Right ventricle myocardium superior (tissue), 1 donor: ENCODE measurements at places on chromosomes 6 and 20. TPM values are rescaled to one million over a fixed set of nuclear protein-coding genes. Genes with fewer than 3 reads are reported as not detected.

DNA sequence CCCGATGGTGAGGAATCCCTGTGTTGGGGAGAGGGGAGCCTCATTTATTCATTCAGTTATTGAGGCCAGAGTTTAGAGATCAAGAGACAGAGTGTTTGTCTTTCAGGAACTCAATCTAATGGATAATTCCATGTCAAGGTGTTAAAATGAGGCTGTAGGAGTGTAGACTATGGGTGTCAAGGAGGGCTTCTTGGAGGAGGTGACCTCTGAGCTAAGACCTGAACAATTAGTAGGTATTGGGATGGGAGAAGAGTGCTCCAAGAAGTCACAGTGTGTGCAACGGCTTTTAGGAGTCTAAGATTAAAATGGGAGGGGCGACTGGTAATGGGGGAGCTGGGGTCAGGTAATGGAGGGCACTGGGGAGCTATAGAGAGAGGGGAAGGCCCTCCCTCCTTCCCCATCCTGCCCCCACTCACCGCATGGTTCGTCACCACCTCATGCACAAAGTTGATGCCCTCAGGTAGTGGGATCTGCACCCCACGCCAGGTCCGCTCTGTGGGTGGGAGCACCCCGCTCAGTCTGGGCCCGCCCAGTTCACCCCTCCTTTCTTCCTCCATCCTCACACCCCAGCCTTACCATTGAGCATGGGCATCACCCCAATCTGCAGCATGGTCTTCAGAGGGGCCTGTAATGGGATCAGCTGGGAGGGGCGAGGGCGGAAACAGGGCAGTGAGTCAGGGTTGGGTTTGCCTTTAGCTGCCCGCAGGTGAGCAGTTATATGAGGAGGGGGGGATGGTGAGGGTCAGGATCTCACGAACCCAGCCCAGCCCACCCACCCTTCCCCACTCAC lies 8.1 kb downstream of the CTSA start:
- no peak for DNase-seq

- DNase-seq, result no peak
Measured at GRCh38 chr6:16146527-16146955, 17.7 kb downstream of the MYLIP start.

PTPRT gene
- total RNA-seq, result 0.11 TPM

GRCh38 chr6:56220078-56220477 lies 27.3 kb downstream of the COL21A1 start:
- DNase-seq, result no peak

DNA sequence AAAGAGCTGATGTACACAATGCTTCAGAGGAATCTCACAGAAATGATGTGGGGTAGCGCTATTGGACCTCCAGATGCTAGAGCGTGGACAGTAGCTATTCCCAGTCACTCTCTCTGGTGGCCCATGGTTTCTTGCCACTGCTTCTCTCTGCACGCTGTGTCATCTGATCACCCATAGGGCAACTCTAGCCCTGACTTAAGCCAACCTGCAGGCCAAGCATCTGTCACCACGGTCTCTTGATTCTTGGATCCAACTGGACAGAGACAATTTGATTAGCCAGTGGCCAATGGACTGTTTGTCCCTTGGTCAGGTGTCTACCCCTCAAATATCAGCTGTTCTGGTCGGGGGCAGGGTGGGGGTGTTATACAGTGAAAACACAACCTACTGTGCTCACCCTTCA lies 42.4 kb upstream of the TRAF3IP2 start:
- no peak for DNase-seq

LY6G5B gene
- total RNA-seq, result 2.8 TPM

DNA sequence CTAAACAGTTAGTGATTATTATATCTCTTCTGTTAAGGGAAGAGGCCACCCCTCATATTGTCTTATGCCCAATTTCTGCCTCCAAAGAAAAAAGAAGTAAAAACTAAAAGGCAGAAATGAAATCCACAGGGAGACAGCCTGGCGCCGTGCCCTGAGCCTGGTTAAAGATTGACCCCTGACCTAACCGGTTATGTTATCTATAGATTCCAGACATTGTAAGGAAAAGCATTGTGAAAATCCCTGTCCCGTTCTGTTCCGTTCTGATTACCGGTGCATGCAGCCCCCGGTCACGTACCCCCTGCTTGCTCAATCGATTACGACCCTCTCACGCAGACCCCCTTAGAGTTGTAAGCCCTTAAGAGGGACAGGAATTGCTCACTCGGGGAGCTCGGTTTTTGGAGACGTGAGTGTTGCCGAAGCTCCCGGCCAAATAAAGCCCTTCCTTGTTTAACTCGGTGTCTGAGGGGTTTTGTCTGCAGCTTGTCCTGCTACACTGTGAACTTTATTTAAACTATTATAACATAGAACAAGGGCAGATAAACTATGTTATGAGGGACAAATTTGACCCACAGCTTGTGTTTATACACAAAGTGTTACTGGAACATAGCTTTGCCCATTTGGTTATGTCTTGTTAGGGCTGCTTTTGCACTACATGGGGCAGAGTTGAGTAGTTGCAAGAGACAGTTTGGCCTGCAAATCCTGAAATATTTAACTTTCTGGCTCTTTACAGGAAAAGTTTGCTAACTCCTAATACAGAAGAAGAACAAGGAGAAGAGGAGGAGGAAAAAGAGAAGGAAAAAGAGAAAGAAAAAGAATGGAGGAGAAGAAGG lies 49.6 kb downstream of the CD24 start:
- no peak for DNase-seq

GRCh38 chr20:57567471-57568079 lies 6.7 kb downstream of the PCK1 start:
- DNase-seq, result no peak

DNA sequence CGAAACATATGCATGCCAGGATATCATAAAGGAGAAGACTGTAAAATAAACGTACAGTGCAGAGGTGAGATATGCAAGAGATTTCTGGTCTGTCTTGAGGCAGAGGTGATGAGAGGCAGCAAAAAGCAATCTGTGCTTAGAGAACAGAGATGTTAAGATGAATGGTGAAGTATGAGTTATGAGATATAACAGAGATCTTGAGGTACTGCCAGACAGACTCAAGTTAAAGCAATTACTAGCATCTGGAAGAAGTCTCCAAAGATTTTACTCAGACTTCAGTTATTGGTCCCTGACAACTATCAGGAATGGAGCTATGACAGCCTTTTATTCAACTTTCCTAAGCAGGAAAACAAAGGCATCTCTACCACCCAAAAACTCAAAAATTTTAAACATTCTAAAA lies 122.8 kb upstream of the DST start:
- no peak for DNase-seq

- no peak for DNase-seq
Measured at GRCh38 chr6:56193846-56194245, 53.5 kb downstream of the COL21A1 start.

FAM184A gene
- 1.6 TPM for total RNA-seq

PGC gene
- not detected for total RNA-seq

- no peak for DNase-seq
Measured at GRCh38 chr20:50309764-50310672, 119.4 kb downstream of the CEBPB start.

PAK5 gene
- total RNA-seq, result not detected

DNA sequence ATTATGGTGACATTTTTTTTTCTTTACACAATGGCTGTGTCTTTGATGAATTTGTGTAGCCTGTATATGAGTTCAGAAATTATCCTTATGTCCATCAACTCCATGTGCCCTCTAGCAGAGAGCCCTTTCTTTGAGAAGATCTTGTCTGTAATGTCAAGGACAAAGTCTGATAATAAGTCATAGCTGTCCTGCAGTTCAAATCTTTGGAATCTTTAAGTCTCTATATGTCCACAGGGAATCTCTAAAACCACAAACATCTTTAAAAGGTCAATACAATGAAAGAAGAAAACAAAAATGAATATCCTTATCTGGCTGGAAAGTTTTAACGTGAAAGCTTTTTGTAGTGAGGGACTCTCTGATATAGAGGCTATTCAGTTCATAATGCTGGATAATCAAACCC lies 16.9 kb upstream of the TMEM14A start:
- no peak for DNase-seq

GRCh38 chr6:15400572-15401004 lies 154.7 kb downstream of the JARID2 start:
- DNase-seq, result peak; percentile 84

COL21A1 gene
- total RNA-seq, result 20.8 TPM

SPTLC3 gene
- total RNA-seq, result 5.9 TPM

DNA sequence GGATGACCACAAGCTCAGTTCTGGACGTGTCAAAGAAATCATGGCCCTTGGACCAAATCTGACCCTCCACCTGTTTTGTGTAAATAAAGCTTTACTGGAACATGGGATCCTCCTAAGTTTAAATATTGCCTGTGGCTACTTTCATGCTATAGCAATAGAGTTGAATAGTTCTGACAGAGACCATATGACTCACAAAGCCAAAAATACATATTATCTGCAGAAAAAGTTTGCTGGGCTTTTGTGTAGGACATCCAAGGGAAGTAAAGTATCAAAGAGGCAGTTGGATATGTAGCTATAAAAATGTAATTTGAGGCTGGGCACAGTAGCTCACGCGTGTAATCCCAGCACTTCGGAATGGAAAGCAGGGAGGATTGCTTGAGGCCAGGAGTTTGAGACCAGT lies 78.9 kb downstream of the TOX2 start:
- DNase-seq, result no peak

GLP1R gene
- 6.5 TPM for total RNA-seq

DNA sequence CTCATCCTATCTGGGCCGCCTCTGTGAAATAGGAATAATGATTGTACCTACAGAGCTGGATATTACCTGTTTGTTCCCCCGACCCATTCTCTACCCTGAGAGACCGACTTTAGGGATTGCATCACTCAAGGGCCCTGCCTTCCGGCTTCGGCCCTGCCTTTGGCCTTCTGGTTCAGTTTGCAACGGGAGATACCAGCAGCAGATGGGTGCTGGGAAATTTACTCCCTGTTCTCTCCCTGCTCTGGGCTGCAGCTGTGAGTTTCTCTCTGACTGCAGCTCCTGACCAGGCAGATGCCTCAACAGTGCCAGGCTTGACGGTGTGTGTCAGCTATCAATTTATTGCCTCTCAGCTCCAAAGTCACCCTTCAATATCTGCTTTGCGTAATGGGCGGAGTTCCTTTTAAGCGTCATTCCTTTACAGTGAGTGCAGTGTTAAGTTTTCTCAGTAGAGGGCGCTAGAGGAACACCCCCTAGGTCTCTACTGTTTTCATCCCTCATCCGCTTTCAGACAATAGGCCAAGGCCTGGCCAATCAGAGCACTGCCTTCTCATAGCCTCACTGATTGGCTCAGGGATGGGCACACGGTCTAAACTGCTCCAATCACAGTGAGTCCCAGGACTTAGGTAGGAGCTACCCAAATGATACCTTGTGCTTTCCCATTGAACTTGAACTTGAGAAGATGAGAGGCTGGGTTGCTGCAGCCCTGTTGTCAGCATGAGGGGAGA lies 30.0 kb downstream of the KCNG1 start:
- DNase-seq, result no peak

DNA sequence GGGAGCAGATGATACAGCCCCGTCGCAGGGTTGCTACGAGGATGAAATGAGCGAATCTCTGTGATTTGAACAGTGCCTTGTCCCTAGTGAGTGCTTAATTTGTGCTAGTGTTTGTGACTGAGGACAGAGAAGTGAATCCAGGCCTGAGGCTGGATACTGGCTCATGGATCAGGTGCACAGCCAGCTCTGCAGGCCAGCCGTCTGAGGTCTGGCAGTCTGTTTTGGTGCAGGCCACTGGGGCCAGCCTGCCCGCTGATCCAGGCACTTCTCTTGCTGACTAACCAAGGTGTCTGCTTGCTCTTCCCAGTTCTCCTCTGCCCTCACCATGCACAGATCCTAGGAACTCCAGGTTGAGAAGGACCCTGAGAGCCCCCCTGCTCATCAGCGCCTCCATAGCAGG lies 181.0 kb downstream of the LRFN2 start:
- DNase-seq, result no peak

GRCh38 chr6:125951323-125951722 lies 5.2 kb upstream of the HINT3 start:
- DNase-seq, result no peak

DNA sequence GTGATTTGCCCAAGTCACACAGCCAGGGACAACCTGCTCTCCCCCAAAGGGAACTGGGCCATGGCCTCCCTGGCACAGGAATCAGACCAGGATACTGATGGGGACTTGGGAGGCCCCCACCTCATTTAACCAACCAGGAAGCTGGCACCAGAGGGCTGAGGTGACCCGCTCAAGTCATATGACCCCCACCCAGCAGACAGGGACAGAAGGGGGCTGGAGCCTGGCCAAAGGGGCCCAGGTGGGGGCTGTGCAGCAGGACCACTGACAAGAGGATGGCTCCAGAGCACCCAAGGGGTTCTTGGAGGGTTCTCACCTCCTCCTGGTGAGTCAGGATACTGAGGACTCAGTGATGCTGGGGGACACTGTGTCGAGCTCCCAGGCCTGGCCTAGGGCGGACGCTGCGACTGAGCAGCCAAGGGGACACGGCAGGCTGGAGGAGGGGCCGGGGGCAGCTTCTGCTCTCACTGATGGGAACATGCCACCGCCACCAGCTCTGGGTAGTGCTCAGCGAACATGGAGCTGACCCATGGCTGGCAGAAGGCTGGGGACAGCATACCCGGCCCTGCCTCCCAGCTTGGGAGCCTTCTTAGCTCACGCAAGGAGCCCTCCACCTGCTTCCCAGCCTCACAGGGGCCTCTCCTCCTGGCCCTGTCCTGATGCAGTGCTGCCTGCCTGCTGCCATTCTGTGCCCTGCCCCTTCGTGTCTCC lies 1.2 kb downstream of the CST7 start:
- no peak for DNase-seq

DNA sequence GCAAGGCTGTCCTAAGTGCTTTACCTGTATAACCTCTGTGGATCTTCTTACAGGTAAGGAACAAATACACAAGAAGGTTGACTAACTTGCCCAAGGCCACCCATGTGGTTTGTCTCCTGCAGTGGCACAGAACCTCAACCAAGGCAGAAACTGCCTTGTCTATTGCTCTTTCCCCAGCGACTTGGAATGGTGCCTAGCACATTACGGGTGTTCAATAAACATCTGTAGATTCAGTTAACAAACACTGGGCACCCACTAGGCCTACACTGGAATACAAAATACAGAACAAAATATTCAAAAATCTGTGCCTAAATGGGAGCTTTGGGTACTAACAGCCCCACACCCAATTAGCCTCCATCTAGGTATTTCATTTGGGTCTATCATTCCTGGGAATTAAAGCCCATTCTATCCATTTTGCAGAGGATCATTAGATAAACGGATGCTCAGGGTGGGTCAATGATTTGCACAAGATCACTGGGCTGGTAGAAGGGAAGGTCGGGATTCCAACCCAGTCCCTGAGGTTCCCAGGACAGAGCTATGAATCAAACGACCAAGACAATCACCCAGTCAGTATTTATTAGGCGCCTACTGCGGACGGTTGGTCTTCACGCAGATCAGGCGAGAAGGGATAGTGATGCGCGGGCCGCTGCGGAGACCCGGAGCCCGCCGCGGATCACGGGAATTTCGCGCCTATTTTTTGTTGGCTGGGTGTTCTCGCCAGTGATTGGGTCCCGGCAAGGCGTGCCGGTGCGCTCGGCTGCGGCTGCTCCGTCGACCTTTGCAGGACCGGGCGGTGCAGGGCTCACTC lies at the start of gene STK35:
TSS of gene STK35 (plus strand) at position 771 of the 808 bp plus-strand sequence. CDS start 55 bp downstream, outside the sequence.
- DNase-seq, result no peak

GRCh38 chr6:100657678-100658330 lies 193.1 kb upstream of the SIM1 start:
- no peak for DNase-seq

- no peak for DNase-seq
Measured at GRCh38 chr20:10332656-10333415, 101.2 kb downstream of the MKKS start.

GRCh38 chr6:156645097-156645496 lies 132.1 kb upstream of the ARID1B start:
- no peak for DNase-seq

GRCh38 chr6:134253681-134254080 lies 64.2 kb downstream of the SGK1 start:
- DNase-seq, result no peak
